Ecto neural progenitor cell (in vitro differentiated cells): ENCODE measurements at places on chromosomes 5 and 9.

GRCh38 chr5:110002652-110003051 lies 312.9 kb downstream of the MAN2A1 start:
- no peak for DNase-seq

- DNase-seq = no peak
These were observed 52.6 kb upstream of the KLF9 start for GRCh38 chr9:70466976-70467561.

DNA sequence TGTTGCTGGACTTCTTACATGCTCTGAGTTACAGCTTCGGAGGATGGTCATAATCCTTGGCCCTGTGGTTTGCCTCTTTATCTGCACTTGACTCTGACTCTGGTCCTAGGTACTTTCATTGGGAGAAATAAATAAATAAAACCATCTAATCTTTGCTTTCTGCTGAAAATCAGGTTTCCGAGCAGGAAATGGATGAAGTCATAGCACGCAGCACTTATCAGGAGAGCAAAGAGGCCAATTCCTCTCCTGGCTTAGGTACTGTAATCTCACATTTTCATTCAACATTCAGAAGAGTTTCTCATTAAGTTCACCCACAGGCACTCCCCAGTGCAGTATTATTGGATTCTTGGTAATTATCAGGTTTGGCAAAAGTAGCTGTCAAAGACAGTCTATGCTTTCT lies 104.7 kb downstream of the GOLPH3 start:
- DNase-seq = no peak

DNA sequence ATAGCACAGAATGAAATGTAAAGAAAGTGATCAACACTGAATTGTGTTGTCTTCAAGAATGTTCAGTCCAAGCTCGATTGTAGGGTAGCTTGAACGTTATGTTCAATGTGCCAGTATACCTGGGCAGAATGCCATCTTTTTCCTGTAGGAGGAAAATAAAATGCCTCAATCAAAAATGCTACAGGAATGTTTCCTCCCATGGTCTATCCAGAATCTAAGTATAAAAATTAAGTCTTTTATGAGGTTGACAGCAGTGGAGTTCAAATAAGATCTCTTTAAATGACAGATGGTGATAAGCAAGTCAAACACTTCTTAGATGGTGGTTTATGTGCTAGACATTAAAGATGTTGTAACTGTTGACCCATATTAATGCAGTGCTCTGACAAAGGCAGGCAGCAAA lies 488.6 kb downstream of the CSNK1G3 start:
- no peak for DNase-seq

DNA sequence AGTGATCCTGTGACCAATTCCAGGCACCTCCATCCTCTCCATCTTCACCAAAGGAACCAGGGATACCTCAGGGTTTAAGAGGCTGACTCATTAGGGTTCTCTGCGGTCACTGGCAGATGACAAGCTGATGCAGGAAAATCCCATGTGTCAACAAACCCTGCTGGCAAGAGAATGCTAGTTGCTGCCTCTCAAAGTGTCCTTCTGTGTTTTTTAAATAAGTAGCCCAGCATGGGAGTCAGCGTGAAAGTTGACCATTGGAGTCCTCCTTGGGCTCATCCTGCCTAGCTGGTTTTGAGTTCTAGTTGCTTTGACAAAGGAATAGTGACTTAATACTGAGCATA lies 200.2 kb downstream of the SLIT3 start:
- DNase-seq = no peak

DNA sequence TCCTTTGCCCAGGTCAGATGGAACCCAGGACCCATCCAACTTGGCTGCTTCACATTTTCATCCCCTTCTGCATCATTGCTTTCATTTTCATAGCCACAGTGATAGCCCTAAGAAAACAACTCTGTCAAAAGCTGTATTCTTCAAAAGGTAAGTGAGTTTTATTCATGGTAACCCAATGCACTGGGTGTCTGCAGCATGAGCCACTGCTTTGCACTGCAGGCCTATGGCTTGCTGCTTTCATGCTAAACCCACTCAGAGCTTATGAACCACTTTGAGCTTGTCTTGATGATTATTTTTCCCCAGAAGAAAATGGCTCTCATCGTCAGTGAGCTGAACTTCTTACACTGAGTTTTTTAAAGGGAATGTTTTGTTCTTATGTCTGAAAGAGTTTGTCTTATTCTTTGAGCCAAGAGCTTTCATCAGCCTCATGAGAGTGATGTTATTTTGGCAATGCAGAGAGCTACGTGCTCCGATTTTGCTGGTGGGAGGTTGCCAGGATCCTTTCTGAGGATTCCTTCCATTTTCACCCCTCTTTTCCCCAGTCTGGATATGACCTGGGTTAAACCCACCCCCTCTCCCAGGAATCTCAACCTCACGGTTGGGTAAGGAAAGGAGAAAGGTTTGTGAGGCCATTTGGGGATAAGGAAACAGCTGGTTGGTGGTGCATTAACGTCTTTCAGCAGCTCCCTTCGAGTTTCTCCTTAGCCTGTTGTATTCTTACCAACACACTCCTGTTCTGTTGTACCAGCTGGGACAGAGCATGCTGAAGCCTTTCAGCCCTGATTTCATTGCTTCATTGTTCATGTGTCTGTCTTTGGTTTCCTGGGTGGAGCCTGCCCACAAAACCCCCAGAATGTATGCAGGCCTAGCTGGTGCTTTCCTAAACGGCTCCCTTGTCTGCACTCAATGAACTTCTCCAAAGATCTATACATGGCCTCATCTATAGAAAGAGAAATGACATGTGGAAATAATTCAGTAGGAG lies 47.6 kb downstream of the PDCD1LG2 start:
- no peak for DNase-seq

DNA sequence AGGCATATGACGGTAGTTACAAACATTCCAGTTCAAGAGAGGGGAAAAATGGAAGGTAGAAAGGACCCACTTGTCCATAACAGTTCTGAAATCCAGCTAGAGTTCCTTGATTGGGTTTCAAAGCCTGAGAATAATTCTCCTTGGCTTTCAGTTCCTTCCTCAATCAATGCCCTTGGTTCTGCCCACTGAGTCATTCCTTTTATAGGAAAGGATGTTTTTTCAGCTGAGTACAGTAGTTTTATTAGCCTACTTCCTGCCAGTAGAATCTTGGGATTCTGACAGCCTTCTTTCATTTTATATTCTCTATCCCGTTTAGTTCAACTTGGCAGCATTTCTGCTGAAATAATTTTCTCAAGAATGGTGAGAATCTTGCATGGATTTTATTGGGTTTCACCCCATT lies 386.9 kb upstream of the SMC2 start:
- no peak for DNase-seq

DNA sequence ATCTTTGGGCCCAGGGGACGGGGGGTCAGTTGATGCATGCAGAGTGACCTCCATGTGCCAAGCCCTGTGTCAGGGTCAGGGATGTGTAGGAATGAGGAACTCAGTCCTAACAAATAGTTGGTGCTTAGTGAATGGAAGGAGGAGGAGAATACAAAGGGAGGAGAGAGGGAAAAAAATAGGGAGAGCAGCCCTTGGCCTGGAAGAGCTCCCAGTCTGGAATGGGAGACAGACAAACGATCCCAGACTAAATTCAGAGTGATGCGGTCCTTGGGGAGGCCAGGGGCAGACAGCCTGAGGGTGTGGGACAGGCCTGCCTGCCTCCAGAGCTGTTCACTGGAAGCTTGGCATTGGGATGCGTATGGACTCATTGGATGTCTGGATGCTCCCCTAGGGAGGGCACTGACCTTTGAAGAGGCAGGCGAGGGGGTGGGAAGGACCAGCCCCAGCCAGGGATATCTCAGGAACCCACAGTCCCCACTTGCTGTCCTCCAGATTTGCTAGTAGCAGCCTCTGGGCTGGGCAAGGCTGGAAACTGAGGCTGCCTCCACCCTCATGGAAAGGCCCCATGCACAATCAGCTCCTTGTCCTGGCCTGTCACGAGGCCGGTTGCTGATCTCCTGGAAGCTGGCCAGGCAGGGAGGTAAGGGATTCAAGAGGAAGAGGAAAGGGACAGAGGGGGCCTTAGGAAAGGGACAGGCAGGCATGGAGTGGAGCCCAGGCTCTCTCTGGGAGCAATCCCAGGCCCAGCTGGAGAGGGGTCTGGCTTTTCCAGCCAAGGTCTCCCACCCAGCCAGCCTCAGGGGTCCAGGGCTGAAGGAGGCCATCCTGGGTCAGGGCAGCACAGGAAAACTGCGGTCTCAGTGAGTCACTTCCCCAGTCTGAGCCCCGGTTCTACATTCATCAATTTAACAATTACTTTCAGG lies 69.0 kb upstream of the GGTA1 start:
- no peak for DNase-seq

GRCh38 chr5:92633875-92634487 lies 947.0 kb downstream of the NR2F1-AS1 start:
- no peak for DNase-seq

- DNase-seq = peak; percentile 55
These were observed 1.2 kb downstream of the HOMER1 start for GRCh38 chr5:79512471-79513307.

DNA sequence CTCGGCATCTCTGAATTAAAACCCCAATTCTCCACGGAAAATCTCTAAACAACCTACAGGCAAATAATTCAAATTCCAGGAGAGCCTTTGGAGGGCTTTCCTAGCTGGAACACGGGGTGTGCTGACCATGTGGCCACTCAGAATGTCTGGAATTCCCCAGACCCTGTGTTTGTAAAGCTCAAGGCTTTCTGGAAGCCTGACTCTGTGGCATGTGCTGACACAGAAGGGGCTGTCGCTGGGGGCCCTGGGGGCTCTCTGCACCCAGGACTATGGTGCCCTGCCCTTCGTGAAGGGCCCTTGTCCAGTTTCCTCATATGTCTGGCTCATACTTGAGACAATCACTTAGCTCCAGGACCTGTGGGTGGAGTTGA lies 29.0 kb upstream of the BOD1 start:
- no peak for DNase-seq

GRCh38 chr5:116944183-116944582 lies 369.6 kb upstream of the SEMA6A start:
- DNase-seq = no peak

DNA sequence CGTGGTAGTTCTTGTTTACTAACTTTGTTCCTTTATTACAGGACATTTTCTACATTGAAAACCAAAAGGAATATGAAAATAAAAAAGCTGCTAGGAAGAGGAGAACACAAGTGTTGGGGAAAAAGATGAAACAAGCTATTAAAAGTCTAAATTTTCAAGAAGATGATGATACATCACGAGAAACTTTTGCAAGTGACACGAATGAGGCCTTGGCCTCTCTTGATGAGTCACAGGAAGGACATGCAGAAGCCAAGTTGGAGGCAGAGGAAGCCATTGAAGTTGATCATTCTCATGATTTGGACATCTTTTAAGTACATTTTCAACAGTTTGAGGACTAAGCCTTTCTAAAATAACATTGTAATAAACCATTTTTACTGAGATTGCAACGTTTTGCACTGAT lies 23.8 kb downstream of the PHAX start:
- DNase-seq = no peak

- no peak for DNase-seq
These were observed 555.3 kb upstream of the PTGER4 start for GRCh38 chr5:40124367-40124766.

GRCh38 chr9:99660191-99660636 lies 161.5 kb upstream of the NR4A3 start:
- no peak for DNase-seq

DNA sequence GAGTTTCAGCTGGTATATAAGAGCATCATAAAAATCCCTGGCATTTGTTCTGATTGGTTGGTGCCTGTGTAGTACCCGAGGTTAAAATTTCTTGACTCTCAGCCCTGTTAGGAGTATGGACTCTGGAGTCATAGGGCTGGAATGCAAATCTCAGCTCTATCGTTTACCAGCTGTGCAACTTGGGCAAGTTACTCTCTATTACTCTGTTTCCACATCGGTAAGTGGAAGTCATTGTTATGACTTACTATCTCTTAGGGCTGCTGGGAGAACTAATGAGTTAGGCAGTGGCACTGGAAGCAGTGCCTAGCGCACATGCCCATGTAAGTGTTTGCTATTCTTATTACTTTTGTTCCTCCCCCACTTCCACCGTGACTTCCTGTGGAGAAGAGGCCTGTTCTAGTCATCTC lies 141.6 kb downstream of the BOD1 start:
- DNase-seq = no peak

DNA sequence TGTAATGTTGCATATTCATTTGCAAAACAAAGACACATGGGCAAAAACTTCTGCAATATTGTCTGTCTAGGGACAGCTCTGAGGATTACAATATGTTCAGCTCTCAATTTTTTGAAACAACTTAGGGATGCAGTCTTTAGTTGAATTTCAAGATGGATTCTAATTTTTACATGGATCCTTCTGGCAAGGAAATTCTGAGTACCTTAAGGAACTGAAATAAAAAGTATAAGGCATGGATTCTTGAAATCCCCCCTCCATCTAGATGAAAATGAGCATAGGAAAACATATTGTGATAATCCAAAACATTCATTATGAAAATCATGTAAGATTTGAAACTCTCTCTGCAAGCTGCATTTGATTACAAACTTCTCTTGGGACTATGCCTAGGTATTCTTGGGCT lies 568.6 kb downstream of the CETN3 start:
- DNase-seq = no peak

GRCh38 chr5:151267491-151268260 lies 14.7 kb downstream of the GM2A start:
- DNase-seq = no peak

DNA sequence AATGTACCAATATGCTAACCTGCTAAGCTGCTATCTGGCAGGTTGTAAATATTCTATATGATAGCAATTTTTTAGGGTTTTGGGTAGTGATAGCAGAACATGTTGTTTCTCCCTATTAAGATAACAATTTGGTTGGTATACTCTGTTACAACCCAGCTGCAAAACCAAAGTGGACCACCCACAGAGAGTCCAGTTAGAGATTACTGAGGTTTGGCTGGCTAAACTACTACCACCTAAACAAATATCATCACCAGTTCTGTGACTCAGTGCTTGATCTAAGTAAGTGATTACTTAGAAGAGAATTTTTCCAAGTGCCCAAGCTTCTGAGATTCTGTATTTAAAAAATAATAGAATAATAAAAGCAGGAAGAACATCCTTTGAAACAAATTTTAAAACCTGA lies 72.3 kb downstream of the XRCC4 start:
- DNase-seq = no peak

- no peak for DNase-seq
These were observed 6.6 kb upstream of the OTULINL start for GRCh38 chr5:14574891-14575508.

- no peak for DNase-seq
These were observed 19.9 kb downstream of the UGT3A1 start for GRCh38 chr5:35971186-35971877.

GRCh38 chr5:11619339-11620024 lies 284.8 kb downstream of the CTNND2 start:
- DNase-seq = no peak
